CD4-positive, alpha-beta T cell treated with Interleukin-6 for 4 hours (primary cell): ENCODE measurements at places on chromosomes 16 and 17.

DNA sequence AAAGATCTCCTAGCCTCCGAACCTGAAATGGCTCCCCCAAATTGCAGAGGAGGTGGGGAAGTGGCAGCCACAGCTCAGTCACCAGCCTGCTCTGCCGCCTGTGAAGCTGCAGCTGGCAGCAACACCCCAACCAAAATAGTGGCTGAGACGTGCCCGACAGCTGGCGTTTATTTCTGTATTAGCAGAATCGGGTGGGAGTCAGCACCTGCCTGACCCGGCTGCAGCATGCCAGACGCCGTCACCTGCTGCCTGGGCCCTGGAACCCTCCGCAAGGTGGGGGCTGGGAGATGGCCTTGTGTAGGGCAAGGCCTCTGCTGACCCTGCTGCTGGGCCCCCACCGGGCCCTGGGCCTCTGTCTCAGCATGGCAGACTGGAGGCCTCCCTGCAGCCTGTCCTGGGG, 17.5 kb upstream of the PABPN1L start:
- DNase-seq = no peak

DNA sequence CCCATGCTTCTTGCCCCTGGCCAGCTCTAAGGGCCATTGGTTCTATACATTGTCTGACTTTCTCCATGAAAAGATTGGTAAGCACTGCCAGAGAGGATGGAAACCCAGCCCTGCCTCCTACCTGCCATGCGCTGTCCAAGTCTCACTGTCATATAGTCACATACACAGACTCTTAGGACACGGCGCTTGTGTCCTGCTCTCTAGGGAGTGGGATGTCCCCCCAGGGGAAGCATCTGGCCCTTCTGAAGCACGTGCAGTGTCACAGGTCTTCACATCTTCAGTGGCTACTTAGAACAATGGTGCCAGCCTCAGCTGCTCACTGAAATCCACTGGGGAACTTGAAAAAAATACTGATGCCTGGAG, 38.7 kb downstream of the MYO18A start:
- DNase-seq = no peak

DNA sequence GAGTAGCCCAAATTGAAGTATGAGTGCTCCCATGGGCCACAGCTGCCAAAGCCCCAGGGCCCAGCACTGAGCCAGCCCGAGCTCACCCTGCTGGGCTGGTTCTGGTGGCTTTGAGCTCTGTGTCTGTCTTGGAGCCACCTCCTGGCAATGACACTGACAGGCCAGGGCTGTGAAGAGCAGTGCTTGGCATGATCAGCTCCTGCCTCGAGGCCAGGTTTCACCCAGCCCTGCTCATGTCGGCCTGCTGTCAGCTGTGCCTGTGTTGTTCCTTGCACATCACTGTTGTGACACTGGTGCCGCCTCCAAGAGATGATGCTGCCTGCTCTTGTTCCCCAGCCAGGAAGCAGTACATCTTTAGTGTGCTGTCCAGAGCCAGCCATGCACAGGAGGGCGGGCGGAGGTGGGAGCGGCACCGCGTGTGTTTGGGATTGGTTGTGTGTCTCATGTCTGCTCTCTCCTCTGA, 26.0 kb downstream of the PLD6 start:
- peak; percentile 57 for DNase-seq

DNA sequence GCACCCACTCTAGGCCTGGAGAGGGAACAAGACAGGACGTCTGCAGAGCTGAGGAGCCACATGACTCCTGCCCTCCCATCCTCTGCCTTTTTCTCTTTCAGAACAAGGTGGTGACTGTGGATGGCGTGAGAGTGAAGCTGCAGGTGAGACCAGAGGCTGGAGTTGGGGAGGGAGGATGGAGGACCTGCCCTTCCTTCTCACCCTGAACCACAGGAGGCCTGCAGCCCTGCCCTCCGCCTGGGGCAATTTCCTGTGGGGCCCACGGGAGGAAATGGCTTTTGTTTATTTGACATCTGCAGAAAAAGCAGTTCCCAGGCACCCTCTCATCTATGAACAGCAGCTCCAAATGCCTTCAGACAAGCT, 5.1 kb downstream of the RAB37 start:
- DNase-seq = peak; percentile 77

GRCh38 chr16:68733570-68733969, 3.5 kb upstream of the CDH1 start:
- DNase-seq = no peak

DNA sequence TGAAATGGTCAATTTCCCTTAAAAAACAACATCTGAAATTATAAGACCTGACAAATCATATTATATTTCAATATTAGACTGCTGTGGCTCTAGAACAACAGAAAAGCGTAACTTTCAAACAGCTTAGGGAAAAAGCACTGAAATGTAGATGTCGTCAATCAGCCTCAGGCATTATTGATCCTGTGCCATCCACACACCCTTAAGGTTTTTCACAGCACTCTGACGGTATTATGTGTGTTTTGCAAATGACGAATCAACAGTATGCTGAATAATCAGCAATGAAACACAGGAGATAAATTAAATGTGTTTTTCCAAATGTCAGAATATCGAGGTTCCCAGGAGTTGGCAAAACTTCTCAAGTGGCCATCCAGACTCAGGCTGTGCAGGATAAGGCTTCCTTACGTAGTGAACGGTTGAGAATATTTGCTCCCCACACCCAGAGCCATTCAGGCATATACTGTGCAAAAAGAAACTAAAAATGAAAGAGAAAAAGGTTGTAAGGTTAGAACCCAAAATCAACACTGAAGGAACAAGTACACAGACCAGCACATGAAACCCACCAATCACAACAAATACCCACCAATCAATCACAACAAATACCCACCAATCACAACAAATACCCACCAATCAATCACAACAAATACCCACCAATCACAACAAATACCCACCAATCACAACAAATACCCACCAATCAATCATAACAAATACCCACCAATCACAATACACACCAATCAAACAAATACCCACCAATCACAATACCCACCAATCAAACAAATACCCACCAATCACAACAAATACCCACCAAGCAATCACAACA, 7.7 kb upstream of the MBTPS1 start:
- DNase-seq = no peak

DNA sequence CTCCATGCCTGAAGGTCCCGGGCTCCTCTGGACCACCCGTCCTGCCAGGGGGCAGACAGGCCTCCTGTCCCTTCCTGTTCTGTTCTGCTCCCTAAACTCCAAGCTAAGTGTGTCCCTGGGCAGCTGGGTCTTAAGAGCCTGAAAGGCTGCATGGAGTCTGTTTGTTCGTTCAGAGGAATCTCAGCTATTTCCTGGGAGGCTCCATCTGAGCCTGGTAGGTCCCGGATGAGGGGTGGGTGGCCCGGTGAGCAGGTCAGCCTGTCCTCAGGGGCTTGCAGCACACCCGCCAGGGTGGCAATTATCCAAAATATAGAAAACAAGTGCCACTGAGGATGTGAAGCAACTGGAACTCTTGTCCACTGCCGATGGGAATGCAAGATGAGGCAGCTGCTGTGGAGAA, 12.6 kb downstream of the ACTG1 start:
- DNase-seq = no peak

DNA sequence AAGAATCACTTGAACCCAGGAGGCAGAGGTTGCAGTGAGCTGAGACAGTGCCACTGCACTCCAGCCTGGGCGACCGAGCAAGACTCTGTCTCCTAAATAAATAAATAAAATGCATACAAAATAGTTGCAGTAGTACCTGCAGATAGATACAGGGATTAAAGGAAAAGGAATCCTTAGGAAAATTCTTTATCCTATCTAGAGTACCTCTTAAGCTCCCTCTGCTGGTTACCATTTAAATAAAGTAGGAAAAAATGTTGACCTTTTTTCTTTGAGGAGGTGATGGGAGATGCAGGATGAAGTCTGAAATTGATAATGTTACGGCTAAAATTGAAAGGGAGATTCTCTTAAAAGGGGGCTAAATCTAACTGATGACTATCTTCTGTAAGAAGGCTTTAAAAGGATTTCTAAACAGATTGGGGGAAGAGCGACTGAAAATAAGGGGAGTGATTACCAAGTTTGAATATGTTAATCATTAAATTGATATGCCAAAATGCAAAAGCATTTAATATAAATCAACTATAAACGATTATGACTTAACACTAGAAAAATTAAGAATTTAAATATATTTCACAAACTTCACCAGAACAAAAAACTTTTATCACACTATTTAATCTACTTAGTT, 29.4 kb downstream of the C16orf87 start:
- DNase-seq = no peak

DNA sequence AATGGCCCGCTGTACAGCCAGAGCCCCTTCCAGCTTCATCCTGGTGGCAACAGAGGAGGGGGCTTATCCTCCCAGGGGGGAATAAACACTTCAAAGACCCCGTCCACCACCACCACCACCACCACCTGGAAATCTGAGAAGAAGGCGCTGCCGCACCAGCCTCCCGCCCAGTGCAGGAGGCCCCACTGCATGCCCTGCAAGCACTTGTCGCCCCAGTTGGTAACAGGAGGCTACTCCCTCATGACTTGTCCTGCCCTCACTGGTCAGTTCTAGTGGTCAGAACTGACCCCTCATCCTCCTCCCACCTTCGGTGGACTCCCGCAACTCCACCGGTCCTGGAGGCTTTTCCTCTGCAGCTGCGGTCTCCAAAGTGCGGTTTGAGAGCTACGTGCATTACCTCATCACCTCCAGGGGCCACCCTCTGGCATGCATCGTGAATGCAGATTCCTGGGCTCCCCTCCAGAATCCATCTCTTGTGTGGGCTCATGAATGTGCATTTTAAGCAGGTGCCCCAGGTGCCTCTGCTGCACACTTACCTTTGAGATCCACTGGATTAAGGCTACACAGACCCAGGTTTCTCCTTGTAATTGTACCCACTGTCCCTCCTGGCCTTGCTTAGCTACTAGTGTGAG, 71.8 kb downstream of the SRCIN1 start:
- DNase-seq = no peak

GRCh38 chr16:51651061-51651466, 500.0 kb upstream of the SALL1 start:
- no peak for DNase-seq

DNA sequence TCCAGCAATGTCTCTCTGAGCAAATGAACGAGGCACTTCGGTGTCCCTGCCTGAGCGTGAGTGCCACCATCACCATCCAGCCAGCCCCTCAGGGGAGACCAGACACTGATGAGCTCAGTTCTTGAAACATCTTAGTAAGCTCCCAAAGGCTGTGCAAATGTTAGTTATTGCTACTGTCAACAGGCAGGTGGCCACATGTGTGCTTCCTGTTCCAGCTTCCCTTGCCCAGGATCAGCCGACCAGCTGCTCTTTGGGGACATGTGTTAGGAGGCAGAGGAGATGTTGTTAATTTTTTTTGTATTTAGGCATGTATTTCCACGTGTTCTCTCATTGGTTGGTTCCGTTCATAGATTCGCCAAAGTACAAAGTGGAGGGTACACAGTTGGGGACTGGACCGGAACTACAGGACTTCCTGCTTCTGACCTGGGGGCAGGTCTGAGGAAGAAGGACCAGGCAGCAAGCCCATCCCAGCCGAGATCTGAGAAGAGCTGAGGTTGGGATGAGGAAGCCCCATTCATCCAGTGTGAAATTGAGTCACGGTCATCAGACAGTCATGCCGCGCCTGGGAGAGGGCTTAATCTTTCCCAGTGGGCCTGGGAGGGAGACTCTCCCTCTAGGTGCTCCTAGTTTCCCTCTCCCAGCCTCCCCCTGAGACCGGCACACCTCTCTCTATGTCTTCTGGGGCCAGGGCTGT, 3.8 kb downstream of the TTYH2 start:
- DNase-seq = no peak

DNA sequence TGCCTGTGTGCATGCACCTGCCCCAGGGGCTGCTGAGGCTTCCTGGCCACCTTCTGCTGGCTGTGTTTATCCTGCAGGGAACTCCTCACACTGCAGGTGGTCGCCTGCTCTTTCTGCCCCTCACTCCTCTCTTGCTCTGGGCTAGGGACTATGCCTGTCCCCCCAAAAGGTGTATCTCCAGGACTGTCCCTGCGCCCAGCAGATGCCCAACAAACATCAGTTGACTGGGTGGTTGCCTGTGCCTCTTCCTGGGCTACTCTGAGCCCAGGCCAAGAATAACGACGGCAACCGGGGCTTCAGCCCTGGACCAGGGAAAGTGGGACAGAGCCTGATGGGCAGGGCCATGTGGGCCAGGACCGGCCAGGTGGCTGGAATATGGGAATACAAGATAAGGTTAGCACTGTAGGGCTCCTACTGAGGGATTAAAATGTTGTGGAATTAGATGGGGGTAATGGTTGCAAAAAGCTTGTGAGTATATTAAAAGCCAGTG, 55.4 kb downstream of the VAC14 start:
- no peak for DNase-seq

DNA sequence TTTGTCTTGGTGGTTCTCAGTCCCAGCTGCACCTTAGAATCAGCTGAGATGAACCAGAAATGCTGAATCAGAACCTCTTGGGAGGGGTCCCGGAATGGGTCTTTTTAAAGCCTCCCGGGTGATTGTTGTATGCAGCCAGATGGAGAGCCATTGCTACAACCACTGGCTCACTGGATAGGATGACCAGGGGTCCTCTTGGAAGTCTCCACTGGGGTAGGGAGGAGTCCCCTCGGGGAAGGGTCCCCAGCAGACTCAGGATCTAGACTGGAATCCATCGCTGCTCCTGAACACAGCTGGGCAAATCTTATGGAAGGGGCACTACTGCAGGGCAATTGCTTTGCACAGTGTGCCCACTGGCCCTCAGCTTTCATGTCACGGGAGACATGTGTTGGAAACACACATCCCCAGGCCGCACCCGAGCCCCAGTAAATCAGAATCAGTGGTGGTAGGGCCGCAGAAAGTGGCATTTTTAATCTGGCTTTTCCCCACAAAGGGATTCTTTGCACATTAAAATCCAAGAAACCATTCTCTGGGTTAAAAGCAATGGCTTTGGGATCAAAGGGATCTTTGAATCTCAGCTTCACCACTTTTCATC, 117.3 kb downstream of the IRX5 start:
- no peak for DNase-seq

- no peak for DNase-seq
Observed at GRCh38 chr17:71983828-71984227, 137.0 kb upstream of the SOX9 start.

- DNase-seq = no peak
Observed at GRCh38 chr16:86723689-86724088, 145.3 kb downstream of the FOXL1 start.

- no peak for DNase-seq
Observed at GRCh38 chr17:8712698-8713097, 31.9 kb downstream of the CCDC42 start.

DNA sequence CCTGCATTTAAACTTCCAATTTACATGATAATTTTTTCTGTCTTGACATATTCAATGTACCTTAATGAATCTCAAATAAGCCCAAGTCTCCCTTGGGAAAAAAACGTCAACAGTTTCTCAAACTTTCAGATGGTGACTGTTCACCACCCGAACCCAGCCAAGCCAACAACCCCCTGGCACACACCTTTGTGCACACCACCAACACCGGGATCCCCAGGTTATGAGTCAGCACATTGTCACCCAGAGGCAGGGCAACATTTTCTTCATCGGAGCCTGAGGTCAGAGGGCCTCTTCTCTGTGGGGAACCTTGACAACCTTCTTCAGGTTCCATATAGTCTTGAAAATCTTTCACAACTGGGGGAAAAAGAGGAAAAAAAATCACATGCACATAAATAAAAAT, 15.5 kb downstream of the DYNC1LI2 start:
- no peak for DNase-seq
